ENCODE measurements at places on chromosomes 7 and 10.

DNA sequence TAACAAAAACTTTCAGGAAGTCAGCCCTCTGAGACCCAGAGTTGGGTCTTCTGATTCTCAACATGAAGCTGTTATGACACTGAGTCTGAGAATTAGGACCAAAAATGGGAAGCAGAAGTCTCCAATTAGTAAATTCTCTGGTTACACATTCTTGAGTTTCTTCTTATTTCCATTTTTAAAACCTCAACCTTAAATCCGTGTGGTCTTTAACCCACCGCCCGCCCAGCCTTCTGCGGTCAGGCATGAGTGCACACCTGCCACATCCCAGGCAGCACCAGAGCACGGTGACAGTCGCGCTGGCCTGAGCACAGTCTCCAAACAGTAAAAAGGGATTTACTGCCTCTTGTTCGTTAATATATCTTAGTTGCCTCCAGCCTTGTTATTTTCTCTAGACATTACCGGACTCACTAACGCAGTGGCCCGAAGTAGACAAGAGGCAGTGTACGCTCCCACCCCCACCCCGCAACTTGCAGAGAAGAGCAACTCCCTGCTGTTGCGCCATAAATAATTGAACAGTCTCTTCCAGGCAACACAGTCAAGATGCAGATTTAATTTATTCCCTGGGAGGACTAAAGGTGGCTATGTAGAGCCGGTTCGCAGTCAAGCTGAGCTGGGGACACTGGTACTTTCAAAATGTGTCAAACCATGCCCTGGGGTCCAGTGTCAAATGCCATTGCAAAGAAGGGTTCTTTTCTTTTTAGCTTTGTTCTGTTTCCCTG lies 147.0 kb upstream of the CELF2 start:
- DNase-seq, result no peak

GRCh38 chr7:139691253-139691781 lies 86.5 kb downstream of the HIPK2 start:
- DNase-seq, result peak; percentile 27

DNA sequence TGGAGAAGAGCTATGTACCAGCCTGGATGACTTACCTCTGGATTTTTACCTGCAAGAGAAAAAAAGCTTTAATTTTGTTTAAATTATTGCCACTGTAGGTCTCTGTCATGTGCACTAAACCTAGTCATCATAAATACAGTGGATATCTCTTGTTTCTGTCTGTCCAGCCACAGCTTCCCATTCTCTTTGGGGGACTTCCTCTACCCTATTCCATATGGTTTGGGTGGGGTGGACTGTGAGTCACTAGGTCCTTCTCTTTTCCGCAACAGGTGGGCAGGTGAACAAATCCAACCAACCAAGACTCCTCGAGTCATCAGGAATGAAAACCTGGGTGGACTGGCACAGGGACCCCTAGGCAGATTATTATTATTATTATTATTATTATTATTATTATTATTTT lies 87.3 kb upstream of the CYTH3 start:
- no peak for DNase-seq

DNA sequence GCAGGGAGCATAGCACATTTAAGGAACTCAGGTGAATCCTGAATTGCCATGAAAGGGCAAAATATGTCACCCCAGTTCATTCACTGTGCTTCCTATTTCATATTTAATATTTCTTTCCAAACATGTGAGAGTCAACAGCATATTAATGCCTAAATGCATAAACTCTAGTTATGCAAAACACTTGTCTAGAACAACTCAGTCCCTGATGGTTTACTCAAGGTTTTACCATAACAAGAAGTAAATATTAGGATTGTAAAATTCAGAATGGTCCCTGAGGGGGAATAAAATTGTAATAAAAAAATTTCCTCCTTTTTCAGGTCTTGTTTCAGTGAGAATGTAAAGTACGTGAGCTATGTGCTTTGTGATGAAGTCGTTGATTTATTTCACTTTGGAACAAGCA lies 51.7 kb upstream of the SEPHS1 start:
- DNase-seq, result no peak

DNA sequence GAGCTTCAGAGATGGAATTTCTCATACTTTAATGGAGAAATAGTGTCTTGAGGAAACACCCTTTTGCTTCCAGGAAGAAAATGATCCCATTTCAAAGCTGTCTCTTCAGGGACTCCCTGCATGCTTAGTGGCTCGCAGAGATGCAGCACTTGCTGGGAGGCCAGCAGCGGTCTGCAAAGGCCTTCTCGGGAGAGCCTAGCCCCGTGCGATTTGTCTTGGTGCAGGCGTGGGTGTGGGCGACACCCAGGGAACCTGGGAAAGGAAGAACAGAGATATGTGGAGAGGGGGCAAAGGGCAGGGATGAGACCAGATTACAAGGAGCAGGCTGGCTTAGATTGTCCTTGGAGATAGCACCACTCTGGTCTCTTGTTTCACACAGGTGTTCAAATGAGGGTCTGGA lies 352.3 kb upstream of the PODXL start:
- DNase-seq, result no peak

- no peak for DNase-seq
Measured at GRCh38 chr10:81367132-81367531, 507.9 kb upstream of the NRG3 start.

- DNase-seq, result peak; percentile 82
Measured at GRCh38 chr7:39749177-39749576, 125.8 kb downstream of the RALA start.

- DNase-seq, result no peak
Measured at GRCh38 chr10:129410688-129411392, 56.2 kb upstream of the MGMT start.

DNA sequence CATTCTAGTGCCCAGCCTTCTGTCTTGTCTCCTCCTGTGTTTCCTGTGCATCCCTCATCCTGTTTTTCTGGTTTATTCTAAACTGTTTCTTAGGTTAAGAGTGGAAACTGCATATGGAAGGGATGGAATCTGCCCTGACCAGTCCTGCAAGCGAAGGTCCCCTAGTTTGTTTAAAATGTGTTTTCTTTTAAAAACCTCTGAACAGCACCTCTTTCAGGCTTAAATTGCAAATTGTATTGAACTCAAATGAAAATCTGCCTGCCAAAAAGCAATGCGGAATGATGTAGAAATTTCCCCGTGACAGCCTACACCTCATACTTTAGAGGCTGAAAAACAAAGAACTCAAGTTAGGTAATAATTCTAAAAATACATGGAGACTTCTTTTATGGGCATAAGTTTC lies 222.8 kb upstream of the IMMP2L start:
- DNase-seq, result no peak

DNA sequence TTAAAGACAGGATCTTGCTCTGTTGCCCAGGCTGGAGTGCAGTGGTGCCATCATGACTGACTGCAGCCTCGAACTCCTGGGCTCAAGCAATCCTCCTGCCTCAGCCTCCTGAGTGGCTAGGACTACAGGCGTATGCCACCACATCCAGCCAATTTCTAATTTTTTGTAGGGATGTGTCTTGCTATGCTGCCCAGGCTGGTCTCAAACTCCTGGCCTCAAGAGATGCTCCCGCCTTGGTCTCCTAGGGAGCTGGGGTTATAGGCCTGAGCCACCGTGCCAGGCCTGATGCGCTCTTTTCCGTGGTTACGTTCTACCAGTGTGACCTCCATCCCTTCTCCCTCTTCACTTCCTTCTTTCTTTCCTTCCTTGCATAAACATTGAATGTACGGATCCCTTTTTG lies 34.2 kb upstream of the IL15RA start:
- DNase-seq, result no peak

- DNase-seq, result peak; percentile 28
Measured at GRCh38 chr7:34057956-34058355, 152.6 kb downstream of the BMPER start.

DNA sequence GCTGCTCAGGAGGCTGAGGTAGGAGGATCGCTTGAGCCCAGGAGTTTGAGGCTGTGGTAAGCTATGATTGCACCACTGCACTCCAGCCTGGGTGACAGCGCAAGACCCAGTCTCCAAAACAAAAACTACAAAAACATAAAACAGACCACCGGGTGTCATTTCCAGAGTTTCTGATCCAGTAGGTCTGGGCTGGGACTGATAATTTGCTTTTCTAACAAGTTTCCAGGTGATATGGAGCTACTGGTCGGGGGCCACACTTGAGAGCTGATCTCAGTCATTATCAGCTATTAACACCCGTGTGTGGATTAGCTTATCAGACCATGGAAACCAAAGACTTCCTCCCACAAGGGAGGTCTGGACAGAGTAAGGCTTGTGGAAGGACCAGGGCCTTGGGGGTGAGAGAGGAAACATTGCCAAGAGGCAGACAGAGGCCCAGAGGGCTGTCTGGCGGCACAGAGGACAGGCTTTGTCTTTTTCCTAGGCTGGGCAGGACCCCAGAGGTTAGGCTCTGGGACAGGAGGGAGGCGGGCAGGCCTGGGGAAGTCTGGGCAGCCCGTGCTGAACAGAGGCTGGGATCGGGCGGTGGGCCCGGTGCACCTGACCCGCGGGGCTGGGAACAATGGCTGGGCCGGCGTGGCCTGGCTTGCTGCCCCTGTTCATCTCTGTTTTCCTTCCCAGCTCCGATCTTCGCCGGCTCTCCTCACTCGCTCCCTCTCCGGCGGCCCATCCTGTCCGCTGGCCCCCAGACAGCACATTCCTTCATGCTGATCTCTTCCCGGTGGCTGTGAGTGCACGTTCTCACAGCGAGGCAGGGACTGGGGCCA lies 25.2 kb downstream of the TMEM270 start:
- peak; percentile 81 for DNase-seq

DNA sequence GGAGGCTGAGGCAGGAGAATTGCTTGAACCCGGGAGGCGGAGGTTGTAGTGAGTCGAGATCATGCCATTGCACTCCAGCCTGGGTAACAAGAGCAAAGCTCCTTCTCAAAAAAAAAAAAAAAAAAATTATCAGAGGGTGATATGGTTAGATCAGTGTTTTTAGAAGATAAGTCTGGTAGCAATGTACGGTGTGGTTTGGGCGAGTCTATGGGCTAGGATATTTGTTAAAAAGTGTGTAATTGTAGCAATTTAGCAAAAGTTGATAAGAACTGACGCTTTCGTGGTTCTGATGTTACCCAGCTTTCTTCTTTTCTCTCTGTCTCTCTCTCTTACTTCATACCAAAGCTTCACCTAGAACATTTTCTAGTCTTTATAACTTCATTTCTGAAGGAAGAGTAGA lies 6.9 kb upstream of the CYP51A1 start:
- DNase-seq, result no peak

DNA sequence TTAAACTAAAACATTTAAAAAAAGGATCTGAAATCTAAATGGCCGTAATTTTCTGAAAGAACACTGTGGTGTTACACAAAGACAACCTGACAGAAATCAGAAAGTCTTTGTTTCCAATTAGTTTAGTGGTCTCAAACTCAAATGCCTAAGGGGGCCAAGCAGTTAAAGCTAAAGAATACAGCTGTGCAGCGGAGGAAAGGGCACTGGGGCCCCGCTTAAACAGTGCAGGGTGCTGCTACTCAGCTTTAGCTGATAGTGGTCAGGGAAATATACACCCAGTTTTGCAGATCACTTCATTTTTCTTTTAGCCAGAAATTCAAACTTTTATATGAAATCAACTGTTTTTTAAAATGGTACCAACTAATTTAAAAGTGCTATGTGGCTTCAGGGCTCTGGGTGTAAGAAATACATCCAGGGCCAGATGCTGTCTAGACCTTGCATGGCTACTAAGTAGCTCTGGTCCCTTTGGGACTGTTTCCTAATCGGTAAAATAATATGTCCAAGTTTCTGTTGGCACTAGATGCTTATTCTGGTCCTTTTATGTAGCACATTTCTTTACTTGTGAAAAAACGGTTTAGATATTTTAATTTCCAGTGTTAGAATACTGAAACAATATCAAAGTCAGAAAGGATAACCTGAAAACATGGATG lies 161.8 kb upstream of the LAMB4 start:
- DNase-seq, result no peak

- DNase-seq, result peak; percentile 71
Measured at GRCh38 chr10:119197921-119198320, 9.4 kb upstream of the GRK5 start.

DNA sequence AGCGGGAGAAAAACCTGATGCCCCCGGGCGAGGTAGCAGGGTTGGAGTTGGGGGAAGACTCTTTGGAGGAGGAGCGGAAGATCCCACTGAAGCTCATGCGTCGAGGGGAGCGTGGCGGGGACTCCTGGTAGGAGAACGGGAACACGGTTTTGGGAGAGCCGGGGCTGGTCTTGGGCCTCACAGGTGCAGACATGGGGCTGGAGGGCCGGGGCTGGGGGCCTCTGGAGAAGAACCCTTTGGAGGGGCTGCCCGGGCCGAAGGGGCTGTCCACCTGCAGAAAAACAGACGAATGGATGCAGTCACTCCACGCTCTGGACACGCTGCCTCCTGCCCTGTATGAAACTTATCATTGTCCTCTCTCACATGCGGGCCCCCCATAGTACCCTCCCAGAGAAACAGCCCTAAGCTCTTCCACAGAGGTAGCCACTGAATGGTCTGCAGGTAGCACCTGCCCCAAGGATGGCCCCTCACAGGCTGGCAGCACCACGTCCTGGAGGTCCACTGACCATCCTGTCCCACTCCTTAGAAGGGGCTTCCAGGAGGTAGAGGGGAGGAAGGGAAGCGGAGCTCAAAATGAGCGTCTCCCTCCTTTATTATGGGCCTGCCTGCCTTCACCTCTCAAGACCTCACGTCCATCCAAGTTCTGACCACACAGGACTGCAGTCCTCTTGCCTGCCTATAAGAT lies 95.6 kb downstream of the PRKAG2 start:
- DNase-seq, result no peak

DNA sequence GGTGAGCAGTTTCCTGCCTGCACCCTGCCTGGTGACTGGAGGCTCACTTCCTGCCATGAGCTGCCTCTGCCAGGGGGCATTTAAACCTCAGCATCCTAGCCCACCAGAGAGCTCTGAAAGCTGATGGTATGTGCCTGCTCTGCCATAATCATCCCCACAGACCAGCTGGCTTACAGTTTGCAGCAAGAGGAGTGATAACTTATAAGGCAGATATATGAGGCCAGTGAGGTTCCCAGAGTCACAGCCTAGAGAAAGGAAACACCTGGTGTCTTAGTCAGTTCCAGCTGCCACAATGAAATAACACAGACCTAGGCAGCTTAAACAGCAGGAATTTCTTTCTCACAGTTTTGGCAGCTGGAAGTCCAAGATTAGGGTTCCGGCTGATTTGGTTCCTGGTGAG lies 232.0 kb downstream of the PAXIP1 start:
- no peak for DNase-seq

- peak; percentile 4 for DNase-seq
Measured at GRCh38 chr10:124185084-124185483, 91.7 kb upstream of the CHST15 start.

Measured in fibroblast of skin of right biceps (primary cell).